ENCODE measurements at places on chromosomes 6 and 20.

GRCh38 chr20:25088267-25088666, 6.3 kb upstream of the VSX1 start:
- no peak for DNase-seq

DNA sequence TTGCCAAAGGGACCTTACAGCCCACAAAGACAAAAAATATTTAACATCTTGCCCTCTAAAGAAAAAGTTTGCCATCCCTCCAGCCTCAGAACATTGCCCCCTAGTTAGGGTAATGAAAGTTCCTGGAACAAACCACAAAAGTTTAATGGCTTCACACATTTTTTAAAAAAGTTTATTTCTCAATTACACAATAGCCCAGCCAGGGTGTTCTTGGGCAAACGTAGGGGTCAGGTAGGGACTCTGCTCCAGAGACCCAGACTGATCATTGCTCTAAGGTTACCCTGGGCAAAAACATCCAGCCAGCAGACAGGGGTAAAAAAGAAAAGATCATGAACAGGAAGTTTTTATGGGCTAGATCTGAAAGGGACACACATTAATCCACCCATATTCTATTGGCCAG, 4.5 kb upstream of the ISM1 start:
- DNase-seq = no peak

- peak; percentile 6 for DNase-seq
Measured at GRCh38 chr20:37095108-37095598, 644 bp downstream of the RBL1 start.

DNA sequence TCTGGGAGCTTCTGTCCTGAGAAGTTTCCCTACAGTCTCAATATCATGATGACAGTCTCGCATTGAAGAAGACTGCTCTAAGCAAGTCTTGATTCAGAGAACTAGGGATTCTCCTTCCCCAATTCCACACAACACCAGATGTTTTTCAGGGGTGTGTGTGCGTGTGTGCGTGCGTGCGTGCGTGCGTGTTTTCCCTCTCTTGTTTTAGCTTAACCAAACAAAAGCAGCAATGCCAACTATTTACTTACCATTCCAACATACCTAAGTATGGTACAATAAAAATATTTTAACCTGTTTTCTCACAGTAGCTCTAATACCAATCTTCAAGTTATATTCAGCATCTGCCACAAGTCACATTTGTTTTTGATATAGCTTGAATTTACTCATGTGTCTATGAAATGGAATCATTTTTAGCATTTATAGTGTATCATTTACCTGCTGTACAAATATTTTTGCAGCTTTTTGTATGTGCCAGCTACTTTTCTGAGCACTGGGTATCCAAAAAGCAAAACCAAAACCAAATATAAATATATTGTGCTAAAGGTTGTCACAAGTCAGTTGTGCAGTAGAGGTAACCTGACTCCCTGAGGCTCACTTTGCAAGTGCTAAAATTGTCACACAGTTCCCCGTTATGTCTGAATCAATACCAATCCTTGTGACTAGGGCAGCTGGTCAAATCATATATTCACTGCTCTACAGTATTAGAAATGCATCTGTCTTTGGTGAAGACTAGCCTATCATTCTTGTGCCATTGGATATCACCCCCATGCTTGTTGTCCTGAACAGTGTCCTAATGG, 21.7 kb upstream of the MYLIP start:
- no peak for DNase-seq

GRCh38 chr6:77143659-77144447, 319.4 kb downstream of the HTR1B start:
- DNase-seq = no peak

DNA sequence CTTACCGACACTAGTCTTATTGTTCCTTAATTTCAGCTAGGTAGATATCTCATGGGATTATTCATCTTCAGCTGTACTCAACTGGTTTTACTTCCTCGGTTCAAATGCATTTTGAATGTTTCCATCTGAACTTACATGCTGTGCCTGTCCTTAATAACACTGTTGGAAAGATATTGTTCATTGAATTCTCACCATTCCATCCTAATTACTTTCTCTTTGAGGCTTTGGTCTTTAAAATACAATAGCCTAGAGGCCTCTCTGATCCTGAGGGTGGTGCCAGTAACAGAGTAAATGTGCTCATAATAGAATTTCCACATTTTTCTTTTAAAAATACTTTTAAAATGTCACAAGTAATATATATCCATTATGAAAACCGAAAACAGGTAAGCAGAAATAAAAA, 54.0 kb downstream of the IL20RA start:
- DNase-seq = no peak

DNA sequence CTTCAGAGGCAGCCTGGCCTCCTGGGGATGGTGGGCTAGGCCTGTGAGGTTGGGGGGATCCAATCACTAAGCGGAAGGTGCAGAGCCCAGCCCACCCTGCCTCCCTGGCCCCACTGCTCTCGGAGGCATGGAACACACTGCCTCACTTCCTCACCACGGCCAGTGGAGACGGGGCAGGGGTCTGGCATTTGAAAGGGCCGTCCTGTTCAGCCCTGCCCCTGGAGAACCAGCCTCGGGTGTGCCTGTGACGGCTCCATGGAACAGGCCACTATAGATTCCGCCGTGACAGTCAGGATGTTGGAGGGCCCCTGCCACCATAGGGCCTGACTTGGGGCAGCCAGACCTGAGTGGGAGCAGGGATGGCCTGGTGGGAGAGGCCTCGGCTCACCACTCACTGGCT, 110.2 kb downstream of the DACT2 start:
- DNase-seq = no peak

All from right renal cortex interstitium (tissue), 3 donors.